ENCODE measurements at places on chromosomes 16 and 17.

DNA sequence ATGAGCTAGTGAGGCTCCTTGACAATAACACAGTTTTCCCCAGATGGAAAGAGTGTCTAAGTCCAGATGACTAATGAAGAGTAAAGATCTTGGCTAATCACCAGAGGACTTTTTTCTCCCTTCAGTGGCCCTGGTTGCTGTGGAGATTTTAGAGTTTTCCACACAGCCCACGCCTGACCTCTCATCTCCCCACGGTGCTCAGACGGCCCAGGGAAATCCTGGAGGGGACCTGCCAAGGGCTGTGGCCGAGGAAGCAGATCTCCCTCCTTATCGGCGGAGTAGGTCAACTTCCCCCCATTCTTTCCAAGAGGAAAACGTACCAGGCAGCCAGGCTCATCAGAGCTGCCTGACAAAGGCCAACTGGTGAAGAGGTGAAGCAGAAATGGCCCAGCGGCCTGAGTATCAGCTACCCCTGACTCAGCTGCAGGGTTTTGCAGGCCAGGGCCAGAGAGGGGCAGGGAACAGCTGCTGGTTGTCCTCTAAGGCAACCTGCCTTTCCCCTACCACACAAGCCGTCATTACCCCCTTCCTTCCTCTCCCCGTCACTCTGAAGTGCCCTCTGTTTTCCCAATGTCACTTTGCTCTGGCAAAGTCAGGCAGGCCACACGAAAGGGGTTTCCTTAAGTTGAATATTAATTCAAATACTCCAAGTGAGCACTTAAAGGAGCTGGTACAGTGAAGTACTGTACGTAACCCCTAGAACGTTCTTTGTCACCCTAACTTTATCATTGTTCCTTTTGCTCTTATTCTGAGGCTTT is 140.2 kb upstream of the ADAMTS18 start:
- DNase-seq = no peak

DNA sequence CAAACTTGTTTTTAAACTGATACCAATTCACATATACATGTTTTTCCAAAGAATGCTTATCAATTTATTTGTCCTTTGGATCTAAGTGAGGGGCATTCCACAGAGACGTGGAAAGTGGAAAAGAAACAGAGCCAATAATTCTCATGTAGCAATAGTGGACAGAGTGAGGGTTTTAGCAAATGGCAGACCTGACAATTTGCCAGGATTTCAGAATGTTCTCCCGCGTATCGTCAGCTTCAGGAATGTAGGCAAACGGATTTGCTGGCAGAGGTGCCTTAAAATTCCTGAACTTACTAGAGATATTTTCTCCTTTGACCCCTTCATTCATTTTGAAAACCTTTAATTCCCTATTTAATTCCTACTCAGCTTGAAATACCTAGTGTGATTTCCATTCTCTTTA is 193.4 kb upstream of the CPHXL start:
- no peak for DNase-seq

DNA sequence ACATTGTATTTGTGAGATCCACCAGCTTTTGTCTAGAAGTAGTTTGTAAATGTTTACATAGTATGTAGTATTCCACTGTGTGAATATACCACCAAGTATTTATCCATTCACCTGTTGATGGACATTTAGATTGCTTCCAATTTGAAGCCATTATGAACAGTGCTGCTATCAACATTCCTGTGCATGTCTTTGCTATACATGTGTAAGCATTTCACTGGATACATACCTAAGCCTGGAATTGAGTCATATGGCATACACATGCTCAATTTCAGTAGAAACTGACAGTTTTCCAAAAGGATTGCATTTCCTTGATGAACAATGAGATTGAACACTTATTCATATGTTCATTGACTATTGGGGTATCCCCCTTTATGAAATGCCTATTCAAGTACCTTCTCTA is 540.6 kb upstream of the SOX9 start:
- DNase-seq = no peak

DNA sequence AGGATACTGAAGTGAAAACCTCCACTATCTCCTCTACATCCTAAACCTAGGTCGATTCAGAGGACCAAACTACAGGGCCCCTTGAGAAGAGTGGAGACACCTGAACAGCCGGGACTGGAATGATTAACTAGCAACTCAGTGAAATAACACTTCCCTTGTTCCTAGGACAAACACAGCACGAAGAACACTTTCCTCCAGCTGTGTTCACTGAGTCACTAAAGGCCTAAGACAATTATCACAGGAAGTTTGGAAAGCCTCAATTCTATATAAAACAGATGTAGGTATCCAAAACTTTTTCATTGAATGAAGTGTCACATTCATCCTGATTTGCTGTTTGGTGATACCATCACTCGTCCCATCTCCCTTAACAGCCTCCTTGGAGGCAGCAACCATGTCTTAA is 15.5 kb upstream of the CUEDC1 start:
- DNase-seq = no peak

- DNase-seq = no peak
Observed at GRCh38 chr17:1683459-1683858, 1.2 kb downstream of the PRPF8 start.

DNA sequence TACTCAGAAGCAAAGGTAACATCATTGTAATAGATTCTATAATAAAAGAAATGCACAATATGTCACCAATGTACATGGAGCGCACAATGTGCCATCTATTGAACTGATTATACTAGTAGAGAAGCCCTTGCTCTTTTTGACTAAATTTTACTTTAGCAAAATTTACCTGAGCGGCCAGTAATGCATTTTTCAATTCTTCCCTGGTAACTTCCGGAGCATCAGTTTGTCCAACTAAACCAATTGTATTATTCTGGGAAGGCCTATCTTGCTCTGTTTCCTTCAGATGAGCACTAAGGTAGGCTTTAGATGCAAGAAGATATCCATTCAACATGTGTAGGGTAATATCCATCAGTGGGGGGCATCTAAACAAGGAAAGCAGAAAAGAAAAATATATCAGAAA is 8.8 kb upstream of the BRIP1 start:
- no peak for DNase-seq

GRCh38 chr17:37527249-37527851 is 37.7 kb downstream of the DUSP14 start:
- no peak for DNase-seq

DNA sequence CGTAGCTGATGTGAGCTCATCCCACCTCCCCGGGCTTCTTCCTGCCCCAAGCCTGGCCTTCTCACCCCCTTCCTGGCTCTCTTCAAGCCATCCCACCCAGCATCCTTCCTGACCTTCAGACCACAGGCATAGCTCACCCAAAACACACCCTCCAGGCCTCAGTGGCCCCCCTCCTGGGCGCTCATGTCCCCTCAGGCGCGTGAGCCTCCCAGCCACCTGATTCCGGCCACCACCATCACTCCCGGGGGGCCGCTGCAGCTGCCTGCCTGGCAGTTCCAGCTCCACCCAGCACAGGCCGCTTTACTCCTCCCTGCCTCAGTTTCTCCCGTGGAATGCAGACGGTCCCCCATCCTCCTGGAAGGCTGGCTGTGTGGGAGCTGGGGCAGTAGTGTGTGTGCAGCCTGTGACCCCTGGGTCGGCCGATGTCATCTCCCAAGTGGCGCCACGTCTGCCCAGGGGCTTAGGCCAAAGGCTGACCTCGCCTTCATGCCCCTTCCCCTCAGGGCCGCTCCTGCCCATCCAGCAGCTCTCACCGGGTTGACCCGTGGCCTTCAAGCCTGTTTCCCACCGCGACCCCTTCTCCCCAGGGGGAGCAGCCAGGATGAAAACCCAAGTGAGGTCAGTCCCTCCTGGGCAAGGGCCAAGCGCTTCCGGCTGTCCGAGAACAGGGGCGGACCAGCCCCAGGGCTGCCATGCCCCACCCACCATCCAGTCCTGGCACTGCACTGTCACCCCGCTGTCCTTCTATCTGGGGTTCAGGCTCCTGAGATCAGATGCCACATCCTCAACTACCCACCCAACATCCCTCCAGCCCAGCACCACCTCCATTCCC is 11.9 kb upstream of the CHMP6 start:
- DNase-seq = no peak

GRCh38 chr17:47989700-47990099 is 18.8 kb downstream of the CDK5RAP3 start:
- no peak for DNase-seq

GRCh38 chr16:68490829-68491575 is 42.7 kb upstream of the SMPD3 start:
- no peak for DNase-seq

DNA sequence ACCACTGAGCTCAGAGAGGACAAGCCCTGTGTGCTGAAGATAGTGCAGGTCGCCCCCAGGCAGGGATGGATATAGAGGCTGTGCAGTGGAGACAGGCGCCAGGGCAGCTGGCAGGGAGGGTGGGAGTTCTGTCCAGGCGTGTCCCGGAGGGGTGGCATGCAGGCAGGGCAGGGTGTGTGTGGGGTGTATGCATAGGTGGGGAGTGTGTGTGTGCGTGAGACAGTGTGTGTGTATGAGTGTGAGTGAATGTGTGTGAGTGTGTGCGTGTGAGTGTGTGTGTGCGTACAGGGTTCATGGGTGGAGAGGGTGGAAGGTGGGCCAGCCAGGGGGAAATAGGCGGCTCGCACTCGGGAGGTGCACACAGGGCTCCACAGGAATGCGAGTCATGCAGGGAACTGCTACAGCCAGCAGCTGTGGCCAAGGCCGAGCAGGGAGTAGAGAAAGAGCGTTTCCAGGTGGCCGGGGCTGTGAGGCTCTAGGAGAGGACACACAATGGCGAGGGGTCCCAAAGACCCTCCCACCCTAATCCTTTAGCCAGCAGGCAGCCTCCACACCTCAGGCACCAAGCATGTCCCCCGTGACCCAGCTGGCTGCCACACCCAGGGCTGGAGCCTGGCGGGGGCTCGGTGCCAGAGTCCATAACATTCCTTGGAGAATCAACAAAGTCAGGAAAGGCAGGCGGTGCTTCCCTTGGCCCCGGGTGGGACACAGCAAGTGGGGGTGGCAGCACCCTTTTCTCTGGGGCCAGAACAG is 4.6 kb downstream of the PLCD3 start:
- no peak for DNase-seq

DNA sequence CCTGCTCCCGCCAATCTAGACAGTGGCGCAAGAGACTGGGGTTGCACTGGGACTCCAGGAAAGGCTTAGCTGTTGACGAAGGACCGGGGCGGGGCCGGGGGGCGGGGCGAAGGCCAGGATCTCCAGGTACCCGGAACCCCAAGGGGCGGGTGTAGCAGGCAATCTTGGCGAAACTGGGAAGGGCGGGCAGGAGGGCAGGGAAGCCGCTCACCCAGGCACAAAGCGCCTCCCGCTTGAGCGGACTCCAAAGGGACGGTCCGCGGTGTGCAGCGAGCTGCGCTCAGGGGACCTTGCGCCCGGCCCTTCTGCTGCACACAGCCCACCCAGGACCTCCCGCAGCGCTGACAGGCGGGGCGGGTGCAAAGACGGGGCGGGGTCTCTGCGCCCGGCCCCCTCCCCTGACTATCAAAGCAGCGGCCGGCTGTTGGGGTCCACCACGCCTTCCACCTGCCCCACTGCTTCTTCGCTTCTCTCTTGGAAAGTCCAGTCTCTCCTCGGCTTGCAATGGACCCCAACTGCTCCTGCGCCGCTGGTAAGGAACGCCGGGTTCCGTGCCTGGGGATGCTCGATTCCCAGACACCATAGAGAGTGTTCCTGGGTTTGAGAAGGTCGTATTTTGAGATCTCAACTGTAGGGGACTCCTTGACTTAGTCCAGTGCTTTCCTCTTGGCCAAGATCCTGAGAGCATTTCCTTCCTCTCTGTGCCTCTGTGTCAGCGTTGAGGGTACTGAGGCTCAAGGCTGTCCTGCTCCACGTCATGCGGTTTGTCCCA is at the start of gene MT1F:
Gene MT1F (plus strand): TSS at position 405 of the 772 bp plus-strand sequence. CDS start 100 bp downstream, at position 505.
- peak; percentile 74 for DNase-seq

DNA sequence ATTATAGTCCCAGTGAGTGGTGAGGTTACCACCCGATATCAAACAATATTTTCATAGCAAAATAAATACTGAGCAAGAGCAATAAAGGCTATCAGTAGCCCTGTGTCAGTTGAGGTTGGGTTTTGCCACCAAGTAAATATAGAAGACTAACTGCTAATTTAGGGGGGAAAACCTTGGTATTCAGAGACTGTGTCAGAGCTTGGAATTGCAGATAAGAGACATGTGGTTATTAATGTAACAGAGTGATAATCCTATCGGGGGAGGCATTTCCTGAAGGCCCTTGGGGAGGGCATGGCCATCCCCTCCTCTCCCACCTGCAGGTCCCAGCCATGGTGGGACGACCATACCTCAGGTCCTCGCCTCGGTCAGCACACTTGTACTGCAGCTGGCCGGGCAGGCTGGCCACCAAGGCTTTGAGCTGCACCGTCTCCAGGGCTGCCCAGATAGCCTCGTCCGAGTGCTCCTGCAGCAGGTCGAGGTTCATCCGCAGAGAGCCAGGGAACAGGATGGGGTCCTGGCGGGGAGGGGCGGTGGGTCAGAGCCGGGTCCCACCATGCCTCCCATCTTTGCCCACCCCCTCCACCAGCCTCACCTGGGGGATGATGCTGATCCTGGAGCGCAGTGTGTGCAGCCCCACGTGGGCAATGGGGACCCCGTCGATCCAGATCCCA is 68.9 kb downstream of the ABCC6 start:
- DNase-seq = no peak

DNA sequence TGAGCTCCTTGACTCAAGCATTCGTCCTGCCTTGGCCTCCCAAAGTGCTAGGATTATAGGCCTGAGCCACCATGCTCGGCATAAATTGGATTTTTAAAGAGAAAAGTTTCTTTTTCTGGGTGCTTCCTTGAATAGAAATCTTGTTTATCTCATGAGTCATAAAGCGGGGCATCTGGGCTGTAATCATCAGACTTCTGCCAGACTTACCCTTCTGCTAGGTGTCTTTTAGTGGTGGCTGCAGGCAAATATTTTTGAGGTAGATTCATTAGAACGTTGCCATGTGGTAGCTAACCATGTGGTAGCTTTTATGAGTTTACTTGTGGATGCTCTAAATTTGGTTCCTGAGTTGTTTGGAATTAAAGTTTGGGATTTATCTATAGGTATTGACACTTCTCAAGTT is 13.4 kb downstream of the PGS1 start:
- no peak for DNase-seq

DNA sequence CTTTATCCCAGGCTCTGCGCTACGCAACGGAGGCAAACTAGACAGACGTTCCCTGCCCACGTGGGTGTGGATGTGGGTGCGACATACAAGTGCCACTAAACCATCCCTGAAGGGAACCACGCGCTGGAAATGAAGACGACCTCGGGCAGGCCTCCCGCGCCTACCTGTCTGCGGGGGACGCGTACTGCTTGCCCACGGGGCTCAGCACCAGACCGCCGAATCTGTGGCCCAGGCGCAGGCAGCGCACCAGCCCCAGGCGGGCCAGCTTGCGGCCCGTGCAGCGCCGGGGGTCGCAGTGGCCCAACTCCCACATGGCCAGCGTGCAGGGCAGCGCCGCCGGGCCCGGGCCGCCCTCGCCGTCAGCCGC is 480 bp downstream of the TSR3 start:
- no peak for DNase-seq

- DNase-seq = no peak
Observed at GRCh38 chr17:78387977-78388941, 9.8 kb downstream of the PGS1 start.

DNA sequence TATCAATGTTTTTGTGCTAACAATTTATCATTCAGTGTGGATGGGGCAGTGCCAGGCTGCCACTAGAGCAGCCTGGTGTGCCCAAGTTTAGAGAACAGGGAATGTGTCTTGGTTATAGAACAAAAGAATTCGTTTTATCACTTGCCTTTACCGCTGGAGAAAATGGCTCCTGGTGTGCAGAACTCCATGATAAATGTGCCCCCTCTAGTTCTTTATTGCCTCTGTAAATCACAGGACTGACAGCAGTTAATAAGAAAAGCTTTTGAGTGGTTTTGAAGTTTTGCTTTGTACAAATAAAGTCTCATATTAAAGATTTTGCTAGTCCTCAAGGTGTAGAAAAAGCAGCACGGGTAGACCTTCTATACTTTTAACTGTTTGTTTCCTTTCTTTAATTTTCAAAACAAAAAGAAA is 28.2 kb upstream of the PSMD7 start:
- DNase-seq = no peak

GRCh38 chr16:56203052-56203451 is 11.8 kb downstream of the GNAO1 start:
- peak; percentile 60 for DNase-seq
